ENCODE measurements at places on chromosomes 12 and 14.

- no peak for DNase-seq
Measured at GRCh38 chr12:110591451-110592051, 8.4 kb upstream of the PPTC7 start.

DNA sequence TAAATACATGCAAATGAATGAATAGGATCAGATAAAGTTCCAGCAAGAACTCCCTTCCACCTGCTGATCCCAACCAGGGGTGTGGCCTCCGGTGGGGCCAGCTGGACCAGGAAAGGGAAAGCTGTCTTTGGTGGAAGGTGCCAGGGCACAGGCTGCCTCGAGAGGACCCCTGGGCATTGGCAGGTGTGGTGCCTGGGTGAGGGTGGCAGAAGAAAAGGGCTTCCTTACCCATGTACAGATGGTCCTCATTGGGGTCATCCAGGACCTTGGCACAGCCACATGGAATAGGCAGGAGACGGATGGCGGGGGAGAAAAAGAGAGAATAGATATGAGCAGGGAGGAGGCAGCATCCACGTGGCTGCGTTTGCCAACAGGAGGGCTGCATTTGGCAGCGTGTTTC lies 36.4 kb downstream of the CAMKK2 start:
- DNase-seq = no peak

GRCh38 chr12:49843411-49843810 lies 505 bp upstream of the BCDIN3D start:
- DNase-seq = no peak

- no peak for DNase-seq
Measured at GRCh38 chr14:70050136-70050535, 138.6 kb downstream of the SLC8A3 start.

DNA sequence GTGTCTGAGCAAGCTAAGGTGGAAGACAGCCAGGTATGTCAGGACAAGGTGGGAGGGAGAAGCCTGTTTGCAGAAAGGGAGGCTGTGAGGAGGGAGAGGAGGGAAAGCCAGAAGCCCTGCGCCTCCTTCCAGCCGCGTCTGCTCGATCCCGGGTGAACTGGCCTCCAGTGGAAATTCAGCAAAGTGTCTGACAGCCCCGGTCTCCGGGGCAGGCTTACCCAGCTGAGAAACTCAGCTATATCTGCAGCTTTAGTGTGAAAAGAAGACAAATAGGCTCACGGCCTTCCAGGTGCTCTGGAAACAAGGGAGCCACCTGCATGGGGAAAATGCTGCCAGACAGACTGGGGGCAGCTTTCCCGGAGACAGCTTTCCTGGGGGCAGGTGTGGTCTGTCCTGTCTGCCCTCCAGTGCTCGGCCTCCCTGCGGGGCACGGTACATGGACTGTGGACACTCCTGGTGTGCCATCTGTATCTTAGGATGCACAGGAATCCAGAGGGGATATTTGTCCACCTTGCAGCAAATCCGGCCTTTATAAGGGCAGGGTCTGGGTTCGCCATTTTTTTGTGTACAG lies 6.3 kb downstream of the RFLNA start:
- peak; percentile 17 for DNase-seq

GRCh38 chr12:56082967-56083366 lies 3.0 kb downstream of the ERBB3 start:
- DNase-seq = no peak

- no peak for DNase-seq
Measured at GRCh38 chr12:116709768-116710167, 28.1 kb downstream of the SPRING1 start.

All from NCI-H2171 treated with DMSO at 0.1 percent for 48 hours (cell line).